A549 treated with CpdA at 1 μM for 4 hours (cell line): ENCODE measurements at places on chromosomes 5 and 9. TPM values are rescaled to one million over a fixed set of nuclear protein-coding genes. Genes with fewer than 3 reads are reported as not detected.

The ADAMTSL1 gene
- 0.07 to 0.18 TPM (median 0.07 TPM) in 3 of 5 replicates, not detected in the others for total RNA-seq

The IQGAP2 gene
- total RNA-seq: 1.1 to 1.7 TPM (median 1.3 TPM) in 5 replicates

The LRRC14B gene
- total RNA-seq: not detected in 5 replicates

The MEIKIN gene
- not detected in 5 replicates for total RNA-seq

The CBY3 gene
- not detected in 5 replicates for total RNA-seq

The MAT2B gene
- total RNA-seq: 42.1 to 54.8 TPM (median 49.3 TPM) in 5 replicates

The FTMT gene
- not detected in 5 replicates for total RNA-seq

The PRR16 gene
- not detected in 5 replicates for total RNA-seq

The IFNB1 gene
- total RNA-seq: not detected in 5 replicates

The TMEM174 gene
- total RNA-seq: not detected in 5 replicates

The CNTNAP3 gene
- total RNA-seq: 8.7 to 12.3 TPM (median 10.4 TPM) in 5 replicates

The ANXA2R gene
- 1.9 to 2.4 TPM (median 2.2 TPM) in 5 replicates for total RNA-seq

The TLN1 gene
- total RNA-seq: 114 to 130 TPM (median 122 TPM) in 5 replicates

The HSD17B4 gene
- 50.6 to 75.9 TPM (median 61.2 TPM) in 5 replicates for total RNA-seq

The PCDH12 gene
- 0.02 to 0.29 TPM in 2 of 5 replicates, not detected in the others for total RNA-seq

The ACOT12 gene
- 0.08 TPM in 1 of 5 replicates, not detected in the others for total RNA-seq

The HTR4 gene
- total RNA-seq: not detected in 5 replicates

The ICE1 gene
- total RNA-seq: 18.9 to 26.4 TPM (median 22.7 TPM) in 5 replicates

The F12 gene
- total RNA-seq: 13.4 to 26.6 TPM (median 21.8 TPM) in 5 replicates

The CDH9 gene
- not detected in 5 replicates for total RNA-seq

The TLR4 gene
- 0.06 to 0.34 TPM (median 0.10 TPM) in 5 replicates for total RNA-seq

The CCDC112 gene
- 6.2 to 11.9 TPM (median 7.3 TPM) in 5 replicates for total RNA-seq

The EIF4E1B gene
- total RNA-seq: not detected in 5 replicates

The SPATA31C1 gene
- total RNA-seq: not detected in 5 replicates

The DDX46 gene
- total RNA-seq: 54.1 to 88.9 TPM (median 66.1 TPM) in 5 replicates

The TEK gene
- 0.03 to 0.08 TPM (median 0.06 TPM) in 5 replicates for total RNA-seq

The STXBP1 gene
- total RNA-seq: 16.1 to 18.6 TPM (median 17.9 TPM) in 5 replicates

The LOX gene
- 0.71 to 1.6 TPM (median 1.4 TPM) in 5 replicates for total RNA-seq

The SH3TC2 gene
- 0.23 to 0.87 TPM (median 0.43 TPM) in 5 replicates for total RNA-seq

The EXD3 gene
- total RNA-seq: 6.1 to 7.4 TPM (median 6.9 TPM) in 5 replicates

The C8G gene
- 0.54 to 1.9 TPM (median 1.2 TPM) in 5 replicates for total RNA-seq

The CACNA1B gene
- total RNA-seq: 0.02 to 0.06 TPM (median 0.03 TPM) in 5 replicates

The AMBP gene
- total RNA-seq: 5.2 to 9.8 TPM (median 8.2 TPM) in 5 replicates

The LECT2 gene
- not detected in 5 replicates for total RNA-seq

The ANKRD18A gene
- 6.6 to 15.7 TPM (median 10.5 TPM) in 5 replicates for total RNA-seq

The DPH7 gene
- total RNA-seq: 25.6 to 29.8 TPM (median 28.8 TPM) in 5 replicates

The LHX3 gene
- 0.08 to 0.12 TPM (median 0.09 TPM) in 4 of 5 replicates, not detected in the other for total RNA-seq
